Fibroblast of skin of abdomen (primary cell): ENCODE measurements at places on chromosomes 3 and 15.

DNA sequence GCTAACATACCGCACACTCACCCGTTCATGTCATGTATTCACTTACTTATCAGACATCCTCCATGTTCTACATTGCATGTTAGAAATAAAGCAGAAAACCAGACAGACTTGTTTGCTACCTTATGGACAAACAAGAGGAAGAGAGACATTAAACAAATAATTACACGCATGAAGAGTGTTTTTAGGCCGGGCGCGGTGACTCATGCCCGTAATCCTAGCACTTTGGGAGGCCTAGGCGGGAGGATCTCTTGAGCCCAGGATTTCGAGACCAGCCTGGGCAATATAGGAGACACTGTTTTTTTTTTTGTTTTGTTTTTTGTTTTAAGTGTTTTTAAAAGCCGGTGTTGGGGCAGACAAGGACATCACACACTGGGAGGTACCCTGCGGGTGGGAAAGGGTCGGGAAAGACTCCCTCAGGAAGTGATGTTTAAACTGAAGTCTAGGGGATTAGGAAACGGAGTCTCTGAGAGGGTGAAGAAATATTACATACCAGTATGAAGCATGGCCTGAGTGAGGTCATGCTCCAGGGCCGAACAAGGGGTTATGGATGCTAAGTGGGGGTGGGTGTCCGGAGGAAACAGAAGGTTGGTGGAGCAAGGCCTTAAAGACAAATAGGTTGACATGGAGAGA, 2.1 kb upstream of the USP3 start:
- no peak for DNase-seq

DNA sequence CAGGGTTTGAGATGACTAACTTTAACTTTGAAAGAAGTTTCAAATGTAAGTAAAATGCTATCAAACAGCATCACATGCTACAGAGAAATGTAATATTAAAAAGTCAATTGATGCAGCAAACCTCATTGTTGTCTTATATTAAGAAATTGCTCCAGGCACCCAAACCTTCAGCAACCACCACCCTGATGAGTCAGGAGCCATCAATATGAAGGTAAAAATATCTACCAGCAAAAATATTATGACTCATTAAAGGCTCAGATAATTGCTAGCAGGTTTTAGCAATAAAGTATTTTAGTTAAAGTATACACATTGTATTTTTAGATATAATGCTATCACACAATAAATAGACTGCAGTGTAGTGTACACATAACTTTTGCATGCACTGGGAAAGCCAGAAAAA, 746.3 kb downstream of the ZPLD1 start:
- peak; percentile 4 for DNase-seq

GRCh38 chr3:11592445-11593298, 51.0 kb downstream of the VGLL4 start:
- DNase-seq, result peak; percentile 59

DNA sequence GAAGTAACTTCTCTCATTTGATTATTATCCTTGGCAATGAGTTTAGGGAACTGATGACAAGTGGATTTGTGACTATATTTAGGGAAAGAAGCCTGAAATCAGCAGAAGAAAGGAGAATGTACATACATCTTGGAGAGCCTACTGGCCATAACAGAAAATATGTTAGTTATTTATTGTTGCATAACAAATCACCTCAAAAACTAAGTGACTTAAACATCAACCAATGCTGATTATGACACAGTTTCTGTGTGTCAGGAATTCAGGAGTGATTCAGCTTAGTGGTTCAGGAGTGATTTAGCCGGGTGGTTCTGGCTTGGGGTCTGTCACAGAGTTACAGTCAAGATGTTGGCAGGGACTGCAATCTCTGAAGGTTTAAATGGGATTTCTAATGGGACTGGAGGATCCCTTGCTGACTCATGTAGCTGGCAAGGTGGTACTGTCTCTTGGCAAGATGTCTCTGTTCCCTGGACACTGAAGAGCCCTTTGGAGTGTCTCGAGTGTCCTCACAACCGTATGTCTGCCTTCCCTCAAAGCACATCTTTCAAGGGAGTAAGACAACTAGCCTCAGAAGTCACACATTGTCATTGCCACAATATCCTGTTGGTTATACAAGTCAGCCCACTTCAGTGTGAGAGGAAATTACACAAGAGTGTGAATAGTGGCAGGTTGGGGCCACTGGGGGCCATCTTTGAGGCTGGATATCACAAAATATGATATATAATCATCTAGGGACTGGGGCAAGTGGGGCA, 248.9 kb downstream of the SV2B start:
- DNase-seq, result peak; percentile 67

GRCh38 chr15:68371160-68371559, 60.8 kb downstream of the ITGA11 start:
- no peak for DNase-seq

DNA sequence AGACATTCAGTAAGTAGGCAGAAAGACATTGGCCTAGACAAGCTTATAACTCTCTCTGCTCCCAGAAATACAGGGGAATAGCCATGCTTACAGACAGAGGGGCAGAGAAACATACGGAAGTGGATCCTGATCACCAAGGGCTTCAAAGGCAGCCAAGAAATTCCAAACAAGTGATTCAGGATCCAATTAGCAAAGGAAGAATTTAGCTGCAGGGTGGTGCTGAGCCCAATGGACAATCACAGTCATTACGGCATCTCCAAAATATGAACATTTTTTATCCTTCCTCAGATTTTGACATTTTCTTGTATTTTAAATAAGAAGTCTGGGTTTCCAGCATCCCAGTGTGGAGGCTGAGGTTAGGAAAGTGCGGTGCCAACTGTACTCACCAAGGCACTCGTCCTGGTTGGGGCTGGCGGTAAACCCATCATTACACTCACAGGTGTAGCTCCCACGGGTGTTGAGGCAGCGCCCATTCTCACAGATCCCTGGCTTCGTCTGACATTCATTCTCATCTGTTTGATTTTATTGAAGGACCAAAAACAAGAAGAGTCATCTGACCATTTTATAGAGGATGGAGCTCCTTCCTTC, 96.8 kb downstream of the DUT start:
- peak; percentile 97 for DNase-seq

DNA sequence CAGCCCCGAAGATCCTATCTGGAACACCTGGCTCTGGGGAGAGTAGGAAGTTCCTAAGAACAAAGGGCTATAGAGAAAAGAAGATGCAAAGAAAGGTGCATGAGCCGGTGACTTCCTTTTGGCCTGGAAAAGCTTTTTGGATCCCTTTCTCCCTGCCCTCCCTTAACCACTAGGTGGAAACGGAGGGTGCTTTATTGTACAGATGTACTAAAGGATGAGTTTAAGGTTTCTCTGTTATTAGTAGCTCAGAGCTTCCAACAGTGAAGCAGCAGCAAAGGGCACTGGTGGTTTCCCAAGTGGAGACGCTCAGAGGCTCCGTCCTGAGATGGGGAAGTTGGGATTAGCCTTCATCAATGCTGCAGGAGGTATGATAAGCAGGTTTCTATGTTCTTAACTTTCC, 5.9 kb upstream of the ADGRG7 start:
- peak; percentile 37 for DNase-seq

- peak; percentile 86 for DNase-seq
Measured at GRCh38 chr3:179652447-179653095, at the start of gene USP13. USP13 (plus strand) TSS chr3:179653040; CDS start chr3:179653226, 186 bp downstream.

DNA sequence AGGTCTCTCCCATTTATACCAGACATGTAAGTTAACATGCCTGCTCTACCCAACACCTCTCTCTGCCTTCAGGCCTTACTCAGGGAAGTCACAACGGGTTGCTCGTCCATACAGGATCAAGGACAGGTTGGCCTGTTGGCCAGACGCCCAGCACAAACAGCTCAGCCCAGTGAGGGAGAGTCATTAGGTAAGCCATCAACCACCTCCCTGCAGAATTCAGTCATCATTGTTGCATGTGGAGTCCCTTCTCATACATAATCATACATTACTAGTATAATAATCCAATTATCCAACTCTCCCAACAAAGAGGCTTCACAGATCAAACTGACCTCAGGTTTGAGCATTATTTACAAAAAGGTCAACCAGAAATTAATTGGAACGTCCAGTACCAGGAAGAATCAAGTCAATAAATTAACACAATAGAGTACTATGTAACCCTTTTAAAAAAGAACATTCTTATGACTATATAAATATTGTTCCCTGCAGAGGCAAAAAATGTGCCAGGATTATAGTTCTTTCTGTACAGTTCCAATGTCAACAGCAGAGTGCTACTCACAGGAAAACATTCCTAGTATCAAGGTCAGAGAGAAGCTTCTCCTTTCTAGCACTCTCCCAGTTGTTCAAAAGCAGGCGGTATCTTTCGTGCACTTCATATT, 33.2 kb downstream of the HOMER2 start:
- DNase-seq, result no peak

DNA sequence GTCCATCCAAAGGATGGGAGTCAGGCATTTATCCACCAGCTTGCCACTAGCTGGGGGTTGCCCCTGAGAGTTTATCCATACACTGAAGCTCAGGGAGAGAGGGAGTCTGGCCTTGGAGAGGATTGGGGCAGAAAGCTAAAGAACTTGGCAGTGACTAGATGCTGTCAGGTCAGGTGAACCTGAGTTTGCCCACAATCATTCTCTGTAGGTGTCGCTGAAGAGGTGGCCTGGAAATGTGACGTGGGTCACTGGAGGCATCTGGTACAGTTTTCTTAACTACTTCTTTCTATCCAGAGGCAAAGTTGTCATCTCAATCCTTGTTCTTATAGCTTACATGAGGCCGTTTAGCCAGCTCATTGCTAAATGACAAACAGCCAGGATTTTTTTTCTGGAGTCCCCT, 298.0 kb upstream of the CTNNB1 start:
- DNase-seq, result no peak

DNA sequence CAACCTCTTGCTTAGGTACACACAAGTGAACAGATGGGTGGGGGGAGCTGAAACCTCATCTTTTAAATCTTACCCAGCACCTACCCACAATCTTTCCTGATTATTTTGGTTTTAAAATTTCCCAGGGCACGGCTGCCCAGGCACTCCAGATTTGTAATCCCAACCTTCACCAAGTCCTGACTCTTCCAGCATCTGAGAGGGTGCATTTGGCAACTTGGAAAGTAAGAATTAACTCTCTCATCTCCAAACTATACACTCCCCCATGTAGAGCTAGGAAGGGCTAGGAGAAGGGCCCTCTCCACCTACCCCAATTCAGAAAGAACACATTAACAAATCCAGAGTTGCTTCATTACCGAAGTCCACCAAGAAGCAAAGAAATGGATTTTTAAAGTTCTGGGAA, 41.7 kb upstream of the PRICKLE2 start:
- DNase-seq, result no peak

- peak; percentile 59 for DNase-seq
Measured at GRCh38 chr3:32453346-32453745, 49.3 kb downstream of the CMTM6 start.

GRCh38 chr3:153257673-153258351, 95.8 kb downstream of the RAP2B start:
- DNase-seq, result peak; percentile 11

- peak; percentile 94 for DNase-seq
Measured at GRCh38 chr3:116339441-116340028, 105.8 kb downstream of the LSAMP start.

DNA sequence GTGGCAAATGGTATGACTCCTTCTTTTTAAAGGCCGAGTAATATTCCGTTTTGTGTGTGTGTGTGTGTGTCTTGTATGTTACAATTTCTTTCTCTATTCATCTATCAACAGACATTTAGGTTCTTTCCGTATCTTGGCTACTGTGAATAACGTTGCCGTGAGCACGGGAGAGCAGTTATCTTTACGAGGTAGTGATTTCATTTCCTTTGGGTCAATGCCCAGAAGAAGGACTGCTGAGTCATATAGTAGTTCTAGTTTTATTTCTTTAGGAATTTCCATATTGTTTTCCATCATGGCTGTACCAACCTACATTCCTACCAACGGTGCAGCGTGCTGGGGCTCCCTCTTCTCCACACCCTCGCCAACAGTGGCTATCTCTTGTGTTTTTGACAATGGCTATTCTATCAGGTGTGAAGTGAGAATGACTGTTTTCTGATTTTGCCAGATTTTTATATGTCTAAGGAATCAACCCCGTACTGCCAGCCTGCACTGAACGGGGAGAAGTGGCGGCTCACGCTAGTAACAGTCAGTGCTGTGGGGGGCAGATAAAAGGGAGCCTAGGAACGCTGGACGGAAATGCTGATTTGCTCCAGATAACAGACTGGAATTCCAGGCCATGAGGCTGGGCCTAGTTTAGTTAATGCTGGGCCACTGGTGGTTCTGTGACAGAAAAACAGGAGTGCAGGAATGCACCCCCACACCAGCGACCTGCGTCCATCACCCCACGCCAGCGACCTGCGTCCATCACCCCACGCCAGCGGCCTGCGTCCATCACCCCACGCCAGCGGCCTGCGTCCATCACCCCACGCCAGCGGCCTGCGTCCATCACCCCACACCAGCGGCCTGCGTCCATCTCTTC, 168.1 kb downstream of the XXYLT1 start:
- DNase-seq, result peak; percentile 95

GRCh38 chr3:158925021-158925420, 123.2 kb downstream of the MFSD1 start:
- DNase-seq, result no peak

DNA sequence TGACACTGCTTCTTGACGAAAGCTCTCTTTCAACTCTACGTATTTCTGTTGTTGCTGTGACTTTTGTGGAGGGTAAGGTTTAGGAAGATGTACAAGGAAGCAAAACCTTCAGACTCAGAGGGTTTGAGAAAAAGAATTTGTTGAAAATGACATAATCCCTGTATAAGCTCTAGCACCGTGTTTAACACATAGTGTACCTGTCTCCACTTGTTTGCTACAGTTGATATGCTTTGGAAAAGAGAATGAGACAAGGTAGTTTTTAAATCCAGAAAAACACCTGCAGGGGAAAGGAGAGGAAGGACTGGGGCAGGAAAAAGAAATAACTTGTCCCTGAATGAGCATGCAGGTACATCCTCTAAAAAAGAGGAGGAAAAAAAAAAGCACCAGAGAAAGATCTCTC, 29.6 kb upstream of the CP start:
- no peak for DNase-seq

DNA sequence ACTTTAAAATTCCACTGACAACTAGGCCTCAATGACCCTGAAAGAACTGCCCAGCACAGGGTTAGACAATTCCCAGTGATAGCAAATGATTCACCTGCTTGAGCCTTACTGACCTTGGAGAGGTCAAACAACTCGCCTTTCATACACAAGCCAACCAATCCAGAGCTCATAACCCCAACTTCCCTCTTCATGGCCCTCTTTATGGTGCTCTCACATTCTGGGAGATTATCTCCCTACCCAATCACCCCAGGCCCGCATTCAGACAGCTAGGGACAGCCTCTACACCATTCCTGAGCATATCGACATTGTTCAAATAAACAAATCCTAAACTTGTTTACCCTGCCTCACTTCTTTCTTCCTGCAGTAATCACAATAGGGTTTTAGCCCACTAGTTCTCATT, 32.2 kb upstream of the COLQ start:
- no peak for DNase-seq

DNA sequence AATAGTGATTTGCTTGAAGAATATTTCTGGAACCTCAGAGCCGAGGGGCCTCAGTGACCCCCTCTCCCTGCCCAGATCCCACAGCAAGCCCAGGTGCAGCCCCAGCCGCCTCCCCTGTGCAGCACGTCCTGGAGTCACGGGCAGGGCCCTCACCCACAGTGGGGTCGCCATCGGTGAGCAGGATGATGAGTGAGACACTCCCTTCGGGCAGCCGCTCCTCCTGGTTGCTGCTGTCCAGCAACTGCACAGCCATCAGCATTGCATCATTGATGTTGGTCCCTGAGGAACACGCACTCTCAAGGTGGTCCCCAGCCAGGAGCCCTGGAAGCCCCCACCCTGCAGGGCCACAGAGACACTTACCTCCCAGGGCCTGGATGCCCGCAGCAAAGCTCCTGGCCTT, 6.4 kb downstream of the ITIH4 start:
- no peak for DNase-seq

- no peak for DNase-seq
Measured at GRCh38 chr3:61948699-61949305, 387.4 kb downstream of the PTPRG start.

GRCh38 chr3:25817107-25817506, 27.2 kb downstream of the OXSM start:
- no peak for DNase-seq
